Activated CD4-positive, alpha-beta T cell treated with anti-CD3 and anti-CD28 coated beads, Interleukin-2, amount 10 ng/mL, durations not matched to agents 7 days and 5 days (primary cell): ENCODE measurements at places on chromosomes 3 and 15.

DNA sequence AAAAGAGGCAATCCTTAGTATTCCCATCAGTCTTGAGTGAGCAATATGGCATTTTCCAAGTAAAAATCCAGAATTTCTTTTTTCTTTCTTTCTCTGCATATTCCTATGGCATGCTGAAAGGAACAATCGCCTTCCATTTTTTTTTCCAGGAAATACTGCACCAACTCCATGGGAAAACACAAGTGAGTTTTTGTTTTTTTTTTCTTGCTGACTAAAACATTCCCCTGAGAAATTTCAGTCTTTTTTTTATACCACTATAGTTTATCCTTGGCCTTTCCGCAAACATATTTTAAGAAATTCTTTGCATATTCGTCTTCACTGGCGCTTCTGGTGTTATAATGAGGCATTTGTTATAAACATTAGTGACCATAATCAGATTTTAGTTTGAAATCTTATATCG is 429.6 kb upstream of the MDFIC2 start:
- no peaks in the 10 kb centered on the region for H3K36me3 ChIP-seq
- no peak for DNase-seq
- no peak overlapping the region for H3K4me3 ChIP-seq
- H3K27me3 ChIP-seq, result peaks cover 5% of the 10 kb centered on the region

DNA sequence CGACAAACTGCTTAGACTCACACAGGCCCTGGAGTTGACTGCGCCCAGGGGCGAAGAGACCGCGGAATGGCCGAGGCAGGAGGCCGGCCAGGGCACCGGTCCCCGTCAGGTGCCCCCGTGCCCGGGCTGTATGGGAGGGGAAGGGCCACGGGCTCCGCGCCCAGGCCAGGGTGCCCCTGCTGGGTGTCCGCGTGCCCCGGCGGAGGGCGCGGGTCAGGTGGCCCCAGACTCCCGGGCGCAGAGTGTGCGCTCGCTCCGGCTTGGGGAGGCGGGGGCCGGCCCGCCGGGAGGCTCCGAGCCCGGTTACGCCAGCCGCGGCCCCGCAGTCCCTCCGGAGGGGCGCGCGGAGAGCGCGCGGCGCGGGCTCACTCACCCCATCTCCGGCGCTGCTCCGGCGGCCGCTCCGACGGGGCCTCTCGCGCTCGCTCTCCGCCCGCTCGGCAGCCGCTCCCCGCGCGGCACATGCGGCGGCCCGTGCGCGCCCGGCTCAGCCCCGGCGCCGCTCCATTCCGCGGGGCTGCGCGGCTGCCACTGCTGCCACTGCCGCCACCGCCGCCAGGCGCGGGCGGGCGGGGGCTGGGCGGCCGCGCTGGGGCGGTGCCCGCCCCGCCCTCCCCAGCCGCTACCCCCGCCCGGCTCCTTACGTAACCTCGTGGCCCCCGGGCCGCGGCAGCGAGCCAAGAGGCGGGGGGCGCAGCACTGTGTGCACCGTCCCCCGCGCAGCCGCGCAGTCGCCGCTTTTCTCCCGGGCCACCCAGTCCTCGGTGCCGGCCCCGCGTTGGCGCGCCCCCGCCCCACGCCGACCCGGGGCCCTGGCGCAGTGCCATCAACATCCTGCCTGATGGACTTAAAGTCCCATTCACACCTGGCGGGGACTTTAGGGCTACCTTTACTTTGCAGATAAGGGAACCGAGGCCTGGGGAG is at the start of gene HOMER2:
HOMER2 (minus strand) TSS at position 563 of the 924 bp plus-strand sequence; CDS start at position 378, 185 bp downstream.
- peaks cover 9% of the 10 kb centered on the region for H3K27me3 ChIP-seq
- peak within 1 kb of the TSS; percentile 56 for H3K4me3 ChIP-seq
- H3K27ac ChIP-seq, result no peak within 1 kb of the TSS
- H3K4me1 ChIP-seq, result peaks cover 2% of the 10 kb centered on the region
- no peaks in the 10 kb centered on the region for H3K36me3 ChIP-seq

DNA sequence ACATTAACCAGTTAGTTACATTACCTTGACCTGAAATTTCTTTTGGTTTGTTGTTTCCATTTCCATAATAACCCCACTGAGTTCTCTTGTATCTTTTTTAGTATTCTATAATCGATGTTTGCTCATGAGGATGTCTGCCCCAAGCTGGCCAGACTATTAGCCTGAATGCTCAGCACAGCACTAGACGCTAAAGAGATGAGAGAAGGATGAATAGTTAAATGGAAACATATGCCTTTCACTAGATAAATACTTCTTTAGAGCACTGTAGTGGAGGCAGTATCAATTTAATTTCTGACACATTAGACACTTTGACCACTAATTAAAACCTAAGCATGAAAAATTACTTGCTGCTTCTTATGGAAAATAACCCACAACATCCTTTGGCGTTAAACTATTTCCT is 654.9 kb upstream of the KCNMB2 start:
- H3K27me3 ChIP-seq, result no peaks in the 10 kb centered on the region
- no peaks in the 10 kb centered on the region for H3K36me3 ChIP-seq
- DNase-seq, result no peak
- H3K4me1 ChIP-seq, result peaks cover 6% of the 10 kb centered on the region
- no peak overlapping the region for H3K4me3 ChIP-seq

- no peak overlapping the region for H3K27ac ChIP-seq
- H3K36me3 ChIP-seq, result no peaks in the 10 kb centered on the region
- no peaks in the 10 kb centered on the region for H3K4me1 ChIP-seq
- H3K27me3 ChIP-seq, result peaks cover 9% of the 10 kb centered on the region
- no peak overlapping the region for H3K4me3 ChIP-seq
Observed at GRCh38 chr3:37628711-37629301, 232.9 kb upstream of the CTDSPL start.

- H3K4me1 ChIP-seq, result peaks cover 4% of the 10 kb centered on the region
- no peak overlapping the region for H3K4me3 ChIP-seq
- H3K27me3 ChIP-seq, result no peaks in the 10 kb centered on the region
Observed at GRCh38 chr15:57144448-57144847, 226.0 kb downstream of the TCF12 start.

DNA sequence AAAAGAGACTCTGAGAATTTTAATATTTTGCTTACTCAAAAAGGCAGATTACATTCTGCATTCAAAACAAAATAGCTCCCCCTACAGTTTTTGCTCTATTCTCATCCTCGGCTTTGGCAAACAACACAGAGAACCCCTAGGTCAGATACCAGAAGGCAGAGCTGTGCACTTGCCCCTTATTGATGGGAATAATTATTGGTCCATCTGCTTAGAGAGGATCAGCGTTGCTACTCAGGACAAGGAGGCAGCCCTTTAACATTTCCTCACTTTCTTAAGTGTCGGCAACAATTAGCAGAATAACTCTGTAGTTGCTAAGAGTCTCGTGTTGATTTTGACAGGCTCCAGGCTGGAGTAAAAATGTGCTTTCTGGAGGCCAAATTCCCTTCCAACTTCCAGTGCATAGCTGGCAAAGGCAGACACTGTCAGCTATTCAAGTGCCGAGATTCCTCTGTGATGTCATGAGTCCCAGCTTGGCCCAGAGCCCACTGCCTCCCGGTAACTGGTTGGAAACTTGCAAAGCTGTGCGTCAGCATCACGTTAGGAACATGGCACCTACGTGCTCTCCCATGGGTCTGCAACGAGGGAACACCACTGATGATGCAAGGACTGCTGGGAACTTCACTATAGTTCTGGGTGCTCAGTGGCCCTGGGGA is 482.7 kb upstream of the ADAMTS9 start:
- no peak overlapping the region for H3K4me3 ChIP-seq
- no peaks in the 10 kb centered on the region for H3K27me3 ChIP-seq
- H3K36me3 ChIP-seq, result no peaks in the 10 kb centered on the region
- H3K4me1 ChIP-seq, result no peaks in the 10 kb centered on the region
- H3K27ac ChIP-seq, result no peak overlapping the region
- no peak for DNase-seq

DNA sequence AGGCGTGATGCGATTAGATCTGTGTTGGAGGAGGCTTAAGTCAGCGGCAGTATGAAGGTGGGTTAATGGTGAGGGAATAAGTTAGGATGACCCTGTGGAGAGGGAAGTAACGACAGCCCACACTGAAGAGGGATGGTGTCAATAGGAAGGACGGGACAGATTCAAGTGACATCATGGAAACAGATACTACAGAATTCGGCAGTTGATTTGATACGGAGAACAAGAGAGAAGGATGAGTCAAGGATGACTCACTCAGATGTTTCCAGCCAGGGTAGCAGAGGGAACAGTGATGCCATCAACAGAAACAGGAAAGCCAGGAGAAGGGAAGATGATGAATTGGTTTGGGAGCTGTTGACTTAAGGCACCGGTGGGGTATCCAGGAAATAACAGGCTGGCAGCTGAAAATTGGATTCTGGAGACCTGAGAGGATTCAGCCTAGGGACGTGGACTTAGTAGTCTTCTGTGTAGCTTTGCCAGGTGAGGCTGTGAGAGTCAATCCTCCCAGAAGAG is 38.0 kb downstream of the SHC4 start:
- no peak overlapping the region for H3K27ac ChIP-seq
- H3K36me3 ChIP-seq, result no peaks in the 10 kb centered on the region
- H3K4me3 ChIP-seq, result no peak overlapping the region
- H3K4me1 ChIP-seq, result peaks cover 24% of the 10 kb centered on the region

- H3K27me3 ChIP-seq, result no peaks in the 10 kb centered on the region
- no peak overlapping the region for H3K27ac ChIP-seq
- H3K36me3 ChIP-seq, result no peaks in the 10 kb centered on the region
- H3K4me3 ChIP-seq, result no peak overlapping the region
- H3K4me1 ChIP-seq, result no peaks in the 10 kb centered on the region
Observed at GRCh38 chr3:63654211-63654610, 1.7 kb downstream of the SNTN start.

DNA sequence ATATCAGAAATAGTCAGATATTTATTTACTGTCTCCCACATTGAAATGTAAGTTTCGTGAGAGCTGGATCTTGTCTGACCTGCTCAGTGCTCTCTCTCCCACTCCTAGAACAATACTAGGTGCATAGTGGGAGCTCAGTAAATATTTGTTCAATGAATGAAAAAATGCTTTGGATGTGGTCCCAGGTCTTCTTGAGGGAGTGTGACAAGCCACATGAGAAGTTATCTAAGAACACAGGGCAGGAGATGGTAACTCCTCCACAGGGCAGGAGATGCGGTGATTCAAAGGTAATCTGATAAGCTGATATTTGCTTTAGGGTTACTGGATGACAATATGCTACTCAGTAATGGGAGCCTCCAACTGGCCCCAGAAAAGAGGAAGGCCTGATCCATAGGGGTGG is 25.8 kb upstream of the PLA2G4E start:
- peaks cover 6% of the 10 kb centered on the region for H3K27me3 ChIP-seq
- no peak overlapping the region for H3K27ac ChIP-seq
- H3K4me3 ChIP-seq, result no peak overlapping the region

GRCh38 chr3:190027116-190027515 is 93.6 kb downstream of the P3H2 start:
- peaks cover 2% of the 10 kb centered on the region for H3K27me3 ChIP-seq
- H3K4me3 ChIP-seq, result no peak overlapping the region
- H3K36me3 ChIP-seq, result no peaks in the 10 kb centered on the region
- H3K27ac ChIP-seq, result no peak overlapping the region
- H3K4me1 ChIP-seq, result no peaks in the 10 kb centered on the region
- DNase-seq, result no peak

- no peaks in the 10 kb centered on the region for H3K36me3 ChIP-seq
- H3K4me1 ChIP-seq, result no peaks in the 10 kb centered on the region
- H3K4me3 ChIP-seq, result no peak overlapping the region
- H3K27ac ChIP-seq, result no peak overlapping the region
- no peaks in the 10 kb centered on the region for H3K27me3 ChIP-seq
Observed at GRCh38 chr3:196989721-196990262, 21.2 kb upstream of the PIGZ start.

GRCh38 chr3:143885780-143886427 is 37.6 kb upstream of the SLC9A9 start:
- no peak overlapping the region for H3K27ac ChIP-seq
- H3K4me1 ChIP-seq, result no peaks in the 10 kb centered on the region
- DNase-seq, result peak; percentile 41
- H3K36me3 ChIP-seq, result no peaks in the 10 kb centered on the region
- no peak overlapping the region for H3K4me3 ChIP-seq

DNA sequence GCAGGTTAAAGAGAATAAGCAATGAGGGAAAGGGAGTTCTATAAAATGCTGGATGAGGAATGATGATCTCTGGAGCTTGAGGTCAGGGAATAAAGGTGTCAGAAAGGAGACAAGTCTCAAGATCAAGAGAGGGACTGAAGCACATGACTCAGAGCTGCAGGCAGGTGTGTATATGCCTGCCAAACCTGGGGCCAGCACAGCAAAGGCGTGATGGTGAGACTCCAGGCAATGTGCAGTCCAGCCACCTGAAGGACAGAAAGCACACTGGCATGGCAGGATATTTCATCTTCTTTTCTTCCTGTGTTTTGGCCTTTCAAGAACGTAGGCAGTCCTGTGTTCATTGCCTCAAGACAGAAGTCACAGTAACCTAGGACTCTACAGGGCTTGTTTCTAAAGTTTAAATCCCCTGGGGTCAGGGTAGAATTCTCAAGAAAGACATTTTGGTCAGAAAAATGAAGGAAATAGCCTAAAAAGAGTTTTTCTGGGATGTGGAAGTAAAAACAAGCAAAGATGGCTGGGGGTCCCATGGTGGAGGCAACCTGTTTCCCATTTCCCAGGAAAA is 55.5 kb upstream of the TOPAZ1 start:
- H3K4me1 ChIP-seq, result no peaks in the 10 kb centered on the region
- no peaks in the 10 kb centered on the region for H3K36me3 ChIP-seq
- H3K4me3 ChIP-seq, result no peak overlapping the region
- no peak overlapping the region for H3K27ac ChIP-seq
- peaks cover 21% of the 10 kb centered on the region for H3K27me3 ChIP-seq
- DNase-seq, result no peak

DNA sequence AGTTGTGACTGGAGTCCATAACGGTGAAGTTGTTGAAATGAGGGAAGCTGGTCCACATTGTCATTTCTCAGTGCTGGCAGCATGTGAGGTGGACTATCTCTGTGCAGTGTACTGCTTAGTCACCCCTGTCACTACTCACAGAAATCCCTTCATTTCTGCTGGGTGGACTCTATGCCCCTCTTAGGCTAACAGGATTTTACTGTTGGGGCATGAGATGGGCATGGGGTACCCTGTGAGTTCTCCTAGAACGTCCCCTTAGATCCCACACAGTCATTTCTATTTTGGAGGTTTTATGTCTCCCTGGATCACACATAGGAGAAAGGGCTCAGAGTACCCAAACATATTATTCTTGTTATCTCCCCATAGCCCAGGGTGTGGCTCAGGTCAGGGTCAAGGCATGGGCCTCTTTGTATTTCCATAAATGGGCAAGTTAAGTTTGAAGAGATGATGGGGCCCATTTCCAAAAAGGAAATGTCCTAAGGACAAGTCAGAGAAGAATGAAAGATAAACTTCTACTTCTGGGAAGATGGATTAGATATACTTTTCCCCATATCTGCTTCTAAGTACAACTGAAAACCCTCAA is 15.2 kb downstream of the P2RY1 start:
- no peak overlapping the region for H3K4me3 ChIP-seq
- H3K27ac ChIP-seq, result no peak overlapping the region
- H3K27me3 ChIP-seq, result peaks cover 4% of the 10 kb centered on the region
- no peaks in the 10 kb centered on the region for H3K36me3 ChIP-seq
- no peak for DNase-seq

- peak; percentile 75 for DNase-seq
- H3K4me3 ChIP-seq, result peak overlapping the region; percentile 62
- peaks cover 84% of the 10 kb centered on the region for H3K4me1 ChIP-seq
- peak overlapping the region; percentile 94 for H3K27ac ChIP-seq
- no peaks in the 10 kb centered on the region for H3K27me3 ChIP-seq
- H3K36me3 ChIP-seq, result peaks cover 41% of the 10 kb centered on the region
Observed at GRCh38 chr15:55277116-55277564, 12.5 kb downstream of the RAB27A start.
